Suppressor macrophage (primary cell): ENCODE measurements at places on chromosomes 1 and 21.
A peak's percentile ranks its signal among the peaks of the same experiment; 100 is the strongest.

DNA sequence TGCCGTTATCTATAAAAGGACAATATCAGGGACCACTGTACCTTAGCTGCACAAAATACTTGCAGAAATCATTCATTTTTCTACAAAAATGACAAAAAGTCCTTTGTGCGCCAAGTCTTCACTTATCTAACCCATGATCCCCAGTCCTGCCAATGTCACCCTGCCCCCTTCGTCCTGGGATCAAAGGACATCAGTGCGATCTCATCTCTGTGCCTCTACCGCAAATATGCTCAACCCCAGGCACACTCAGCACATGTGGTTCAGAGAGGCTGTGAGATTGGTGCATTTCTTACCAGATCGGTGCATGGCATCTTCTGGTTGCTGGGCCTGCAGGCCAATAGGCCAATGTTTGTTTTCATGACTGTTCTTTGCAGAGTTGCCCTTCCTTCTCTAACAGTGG, 72.8 kb downstream of the NFASC start:
- DNase-seq: no peak

GRCh38 chr1:109269981-109270622, 12.8 kb downstream of the PSRC1 start:
- DNase-seq: no peak

DNA sequence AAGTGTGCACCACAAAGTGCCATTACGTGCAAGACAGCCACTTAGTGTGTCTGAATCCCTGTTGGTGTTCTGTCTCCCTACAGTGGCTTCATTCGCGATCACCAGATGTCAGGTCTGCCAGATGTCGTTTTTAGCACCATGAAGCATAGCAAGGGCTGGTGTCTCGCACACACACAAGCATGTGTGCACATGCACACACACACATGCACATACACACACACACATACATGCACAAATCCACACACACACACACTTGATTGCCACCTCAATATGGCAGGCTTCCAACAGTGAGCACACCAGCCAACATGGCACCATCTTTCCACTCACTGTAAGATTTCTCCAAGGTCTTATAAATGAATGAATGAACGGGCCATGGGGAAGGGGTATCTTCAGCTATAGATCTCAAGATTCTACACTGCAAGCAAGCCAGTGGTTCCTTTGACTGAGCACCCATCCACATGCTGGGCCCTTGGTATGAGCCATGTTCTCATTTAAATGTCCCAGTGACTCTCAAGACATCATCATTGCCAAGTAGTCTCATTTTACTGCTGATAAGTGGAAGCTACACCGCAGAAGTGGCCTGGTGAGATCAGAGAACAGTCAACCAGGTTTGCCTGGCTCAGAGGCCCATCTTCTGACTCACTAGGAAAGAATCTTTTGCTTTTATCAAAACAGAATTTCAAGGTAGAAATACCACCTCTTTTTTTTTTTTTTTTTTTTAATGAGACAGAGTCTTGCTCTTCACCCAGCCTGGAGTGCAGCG, 84.9 kb downstream of the SIM2 start:
- no peak for DNase-seq

- DNase-seq: peak; percentile 85
Observed at GRCh38 chr1:202692959-202693555, 17.2 kb downstream of the SYT2 start.

DNA sequence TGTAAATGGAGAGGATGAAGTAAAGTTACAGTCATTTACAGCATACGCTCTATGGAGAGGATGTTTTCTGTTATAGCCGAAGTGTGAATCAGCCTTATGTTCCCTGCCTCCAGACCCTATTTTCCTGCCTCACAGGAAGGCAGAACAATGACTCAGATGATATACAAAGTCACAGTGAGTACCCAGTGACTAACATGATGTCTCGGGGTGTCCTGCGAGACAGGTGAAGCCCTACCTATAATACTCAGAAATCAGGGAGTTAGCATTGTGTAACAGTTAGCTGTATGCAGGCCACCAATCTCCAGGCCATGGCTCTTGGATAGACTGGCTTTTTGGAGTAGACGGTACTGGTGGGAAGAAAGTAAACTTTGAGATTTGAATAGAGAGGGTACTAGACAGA, 55.6 kb upstream of the FBXO28 start:
- DNase-seq: no peak

GRCh38 chr1:231557898-231558707, 29.6 kb downstream of the TSNAX start:
- no peak for DNase-seq

DNA sequence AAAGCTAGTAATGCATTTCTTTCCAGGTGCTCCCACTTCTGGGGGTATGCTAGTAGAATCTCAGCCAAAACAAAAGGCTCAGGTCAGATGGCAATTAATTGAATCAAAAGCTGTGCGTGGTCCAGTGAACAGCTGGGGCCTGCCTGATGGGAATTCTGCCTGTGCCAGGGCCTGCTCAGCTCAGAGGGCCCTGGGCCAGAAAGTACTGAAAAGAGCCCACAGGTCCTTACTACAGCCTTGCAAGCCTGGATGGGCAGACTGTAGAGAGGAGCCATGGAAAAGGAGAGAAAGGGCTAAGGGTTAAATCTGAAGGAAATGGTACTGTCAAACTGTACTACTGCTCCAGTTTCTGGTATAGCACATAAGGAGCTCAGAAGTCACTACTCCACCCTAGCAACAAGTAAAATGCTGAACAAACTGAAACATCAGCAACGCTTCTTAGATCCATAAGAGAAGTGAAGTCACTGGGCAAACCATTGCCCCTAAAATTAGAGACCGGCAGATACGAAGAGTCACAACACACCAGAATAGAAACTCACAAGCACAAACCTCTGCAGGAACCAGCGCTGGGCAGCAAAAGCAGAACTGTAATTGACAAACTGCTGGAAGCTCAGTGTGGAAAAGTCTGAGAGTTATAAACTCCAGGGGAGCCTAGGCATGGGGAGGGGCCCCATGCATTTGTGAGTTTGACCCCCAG, 121.1 kb upstream of the SYT6 start:
- peak; percentile 58 for DNase-seq

GRCh38 chr1:204987689-204988088, 55.3 kb upstream of the CNTN2 start:
- no peak for DNase-seq

GRCh38 chr1:213914392-213914791, 73.4 kb upstream of the PROX1 start:
- no peak for DNase-seq

DNA sequence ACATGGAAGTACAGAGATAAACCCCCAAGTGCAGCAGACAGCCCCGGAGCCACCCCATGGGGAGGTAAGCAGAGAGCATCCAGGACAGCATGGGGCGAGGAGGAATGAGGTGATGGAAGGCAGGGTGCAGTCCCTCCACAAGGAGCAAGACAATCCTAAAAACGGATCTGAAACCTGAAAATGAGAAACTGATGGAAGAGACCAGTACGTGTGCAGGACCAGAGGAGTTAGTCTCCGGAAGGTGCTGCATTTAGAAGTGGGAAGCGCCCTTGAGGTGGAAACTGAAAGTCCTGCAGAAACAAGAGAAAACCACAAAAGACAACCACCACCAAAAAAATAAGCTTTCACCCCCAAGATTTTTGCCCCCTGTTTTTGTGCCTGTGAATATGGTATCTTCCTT, 17.4 kb upstream of the DDOST start:
- DNase-seq: no peak

- DNase-seq: peak; percentile 74
Observed at GRCh38 chr21:44878053-44878982, 4.8 kb upstream of the PTTG1IP start.

DNA sequence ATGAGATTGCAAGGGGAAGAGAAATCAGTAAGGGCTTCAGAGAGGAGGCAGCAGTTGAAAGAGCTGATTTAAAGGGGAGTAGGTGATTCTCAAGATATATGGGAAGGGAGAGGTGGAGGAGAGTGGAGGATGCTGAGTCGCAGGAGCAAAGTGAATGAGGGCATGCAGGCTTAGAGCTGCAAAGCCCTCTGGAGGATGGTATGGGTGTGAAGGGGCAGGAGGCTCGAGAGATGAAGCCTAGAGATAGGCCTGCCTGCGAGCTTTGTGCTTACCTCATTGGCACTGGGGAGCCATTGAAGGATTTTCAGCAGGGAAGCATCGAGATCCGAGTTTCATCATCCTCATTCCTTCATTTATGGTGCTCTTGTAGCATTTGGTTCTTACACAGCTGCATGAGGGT, 15.8 kb upstream of the SH2D2A start:
- DNase-seq: no peak

DNA sequence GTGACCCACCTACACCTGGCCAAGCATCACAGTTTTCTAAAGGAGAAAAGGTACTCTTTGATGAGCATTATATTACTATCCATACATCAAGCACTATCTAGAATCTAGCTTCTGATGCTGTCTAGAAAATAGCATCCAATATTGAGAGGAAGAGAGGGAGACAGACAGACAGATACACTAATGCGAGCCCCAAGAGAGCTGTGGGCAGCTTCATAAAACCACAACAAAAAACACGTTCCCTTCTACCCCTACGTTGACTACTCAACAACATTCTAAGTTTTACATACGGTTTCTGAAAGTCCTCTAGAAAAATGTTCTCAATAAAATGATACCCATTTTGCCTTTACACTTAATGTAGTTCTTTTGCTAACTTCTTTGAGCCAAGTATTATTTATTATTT, 221.8 kb downstream of the SLC45A1 start:
- no peak for DNase-seq

- DNase-seq: peak; percentile 45
Observed at GRCh38 chr1:8925406-8925805, 20.3 kb upstream of the CA6 start.

DNA sequence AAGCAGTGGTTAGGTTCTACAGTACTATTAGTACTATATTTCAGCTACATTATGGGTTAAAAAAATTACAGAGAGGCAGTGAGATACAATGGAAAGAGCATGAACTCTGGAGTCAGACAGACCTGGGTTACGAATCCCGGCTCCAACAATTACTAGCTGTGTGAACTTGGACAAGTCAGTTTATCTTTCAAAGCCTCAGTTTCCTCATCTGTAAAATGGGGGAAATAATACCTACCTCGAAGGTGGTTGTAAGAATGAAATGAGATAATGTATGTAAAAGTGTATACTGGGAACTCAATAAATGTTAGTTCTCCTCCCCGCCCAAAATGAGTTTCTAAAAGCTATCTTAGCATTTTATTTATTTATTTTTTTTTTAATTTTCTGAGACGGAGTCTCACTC, 59.5 kb downstream of the PRPF38A start:
- DNase-seq: no peak

DNA sequence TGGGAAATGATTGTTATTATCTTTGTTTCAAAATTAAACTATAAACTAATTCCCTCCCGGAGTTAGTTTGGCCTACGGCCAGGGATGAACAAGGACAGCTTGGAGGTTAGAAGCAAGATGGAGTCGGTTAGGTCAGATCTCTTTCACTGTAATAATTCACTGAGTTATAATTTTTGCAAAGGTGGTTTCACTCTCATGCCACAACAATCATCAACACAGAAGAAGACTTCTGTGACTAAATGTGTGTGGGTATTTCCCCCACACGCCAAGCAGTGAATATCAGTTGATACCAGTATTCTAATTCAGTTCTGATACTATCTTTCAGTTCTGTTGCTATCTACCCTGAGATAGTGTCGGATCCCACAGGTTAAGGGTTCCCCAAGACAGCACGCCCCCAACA, 215.1 kb downstream of the S1PR1 start:
- no peak for DNase-seq

- DNase-seq: peak; percentile 79
Observed at GRCh38 chr1:80925130-80925805, 875.5 kb upstream of the ADGRL2 start.

DNA sequence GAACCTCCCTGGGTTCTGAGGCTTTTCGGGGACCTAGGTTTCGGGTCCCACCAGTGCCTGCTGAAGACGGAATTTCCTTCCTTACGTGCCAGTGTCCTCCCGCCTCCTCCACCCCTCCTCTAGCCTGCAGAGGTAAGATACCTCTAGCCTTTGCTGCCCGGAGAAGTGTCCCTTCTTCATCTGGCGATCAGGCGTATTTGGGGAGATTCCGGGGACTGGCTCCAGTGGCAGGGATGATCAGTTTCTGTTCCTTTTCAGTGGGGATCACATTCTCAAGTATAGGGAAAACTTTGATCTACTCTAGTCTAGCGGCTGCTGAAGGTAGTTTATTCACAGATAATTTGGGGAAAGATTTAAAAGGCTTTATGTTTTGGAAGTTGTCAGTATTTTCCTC, 674 bp downstream of the CEP350 start:
- no peak for DNase-seq

DNA sequence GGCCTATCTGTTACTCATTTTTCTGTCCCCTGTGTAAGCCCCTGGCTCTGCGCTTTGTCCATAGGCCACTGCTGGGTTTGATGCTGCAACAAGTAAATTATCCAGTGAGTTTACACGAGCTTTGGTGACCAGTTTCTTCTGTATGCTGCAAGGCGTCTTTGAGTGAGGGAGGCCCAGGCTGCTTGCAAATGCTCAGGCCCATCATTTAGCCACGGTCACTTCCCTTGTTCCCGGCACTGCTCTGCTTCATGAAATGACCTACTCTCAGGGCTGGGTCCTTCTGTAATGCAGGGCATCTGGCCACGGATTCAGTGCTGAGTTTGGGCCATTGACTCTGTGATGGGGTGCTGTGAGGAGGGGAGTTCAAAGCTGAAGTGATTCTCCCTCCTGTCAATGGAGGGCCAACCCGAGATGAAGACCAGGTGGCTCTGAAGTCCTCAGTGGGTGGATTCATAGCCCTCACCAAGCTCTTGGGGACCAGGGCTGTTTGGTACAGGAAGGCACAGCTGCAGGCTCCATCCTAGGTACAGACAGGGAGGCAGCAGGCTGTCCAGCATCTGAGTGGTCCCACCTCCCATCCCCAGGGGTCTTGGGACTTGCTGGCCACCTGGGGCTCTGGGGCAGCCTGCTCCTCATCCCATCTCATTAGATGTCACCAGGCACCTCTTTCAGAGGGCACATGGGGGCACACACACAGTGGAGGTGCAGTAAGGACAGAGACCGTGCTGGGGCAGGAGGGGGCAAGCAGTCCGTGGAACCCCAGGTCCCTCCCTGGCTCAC, 21.7 kb downstream of the LHX4 start:
- no peak for DNase-seq

GRCh38 chr1:159177272-159177907, 6.0 kb downstream of the CADM3 start:
- DNase-seq: peak; percentile 59

GRCh38 chr1:97088391-97088790, 366.8 kb downstream of the PTBP2 start:
- no peak for DNase-seq

DNA sequence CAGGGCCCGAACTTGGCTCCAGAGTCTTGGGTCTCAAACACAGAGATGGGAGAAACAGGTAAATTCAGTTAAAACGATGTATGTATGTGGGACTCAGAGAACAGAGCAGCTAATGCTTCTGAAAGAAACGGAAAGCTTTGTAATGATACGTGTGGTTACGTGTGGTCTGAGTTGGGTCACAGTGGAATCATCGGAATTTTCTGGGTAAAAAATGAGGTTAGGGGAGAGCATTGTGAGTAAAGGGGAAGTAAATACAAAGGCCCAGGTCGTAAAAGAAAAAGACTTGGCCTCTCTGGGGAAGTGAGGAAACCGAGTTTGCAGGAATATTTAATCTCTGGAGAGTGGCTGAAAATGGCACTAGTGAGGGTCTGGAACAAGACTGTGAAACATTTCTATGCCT, 8.3 kb downstream of the NHLH2 start:
- peak; percentile 8 for DNase-seq
